ENCODE measurements at places on chromosomes 12 and 14. TPM values are rescaled to one million over a fixed set of nuclear protein-coding genes. Genes with fewer than 3 reads are reported as not detected.

DNA sequence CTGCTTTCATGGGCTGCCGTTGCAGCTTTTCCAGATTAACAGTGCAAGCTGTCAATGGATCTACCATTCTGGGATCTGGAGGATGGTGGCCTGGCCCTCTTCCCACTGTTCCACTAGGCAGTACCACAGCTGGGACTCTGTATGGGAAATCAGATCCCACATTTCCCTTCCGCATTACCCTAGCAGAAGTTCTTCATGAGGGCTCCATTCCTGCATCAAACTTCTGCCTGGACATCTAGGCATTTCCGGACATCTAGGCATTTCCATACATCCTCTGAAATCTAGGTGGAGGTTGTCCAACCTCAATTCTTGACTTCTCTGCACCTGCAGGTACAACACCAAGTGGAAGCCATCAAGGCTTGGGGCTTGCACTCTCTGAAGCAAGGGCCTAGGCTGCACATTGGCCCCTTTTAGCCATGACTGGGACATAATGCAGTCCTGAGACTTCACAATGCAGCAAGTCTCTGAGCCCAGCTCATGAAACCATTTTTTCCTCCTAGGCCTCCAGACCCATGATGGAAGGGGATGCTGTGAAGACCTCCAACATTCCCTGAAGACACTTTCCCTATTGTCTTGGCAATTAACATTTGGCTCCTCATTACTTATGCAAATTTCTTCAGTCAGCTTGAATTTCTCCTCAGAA is 863.3 kb downstream of the C12orf50 start:
- no peak for DNase-seq

DNA sequence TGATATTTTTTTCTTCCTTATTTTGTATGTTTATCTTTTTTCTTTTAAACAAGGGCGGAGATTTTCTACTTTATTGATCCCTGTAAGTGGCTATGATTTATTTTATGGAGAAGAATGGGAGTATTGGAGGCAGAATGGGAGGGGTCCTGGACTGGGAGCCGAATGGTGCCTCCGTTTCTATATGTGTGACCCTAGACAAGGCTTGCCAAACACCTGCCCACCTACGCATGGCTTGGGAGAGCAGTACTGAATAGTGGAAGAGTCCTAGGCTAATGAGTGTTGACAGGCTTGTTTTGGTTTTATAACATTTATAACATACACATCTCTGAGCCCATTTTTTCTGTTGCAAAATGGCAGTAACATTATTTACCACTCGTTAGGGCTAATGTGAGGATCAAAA is 29.0 kb downstream of the STK38L start:
- no peak for DNase-seq

DNA sequence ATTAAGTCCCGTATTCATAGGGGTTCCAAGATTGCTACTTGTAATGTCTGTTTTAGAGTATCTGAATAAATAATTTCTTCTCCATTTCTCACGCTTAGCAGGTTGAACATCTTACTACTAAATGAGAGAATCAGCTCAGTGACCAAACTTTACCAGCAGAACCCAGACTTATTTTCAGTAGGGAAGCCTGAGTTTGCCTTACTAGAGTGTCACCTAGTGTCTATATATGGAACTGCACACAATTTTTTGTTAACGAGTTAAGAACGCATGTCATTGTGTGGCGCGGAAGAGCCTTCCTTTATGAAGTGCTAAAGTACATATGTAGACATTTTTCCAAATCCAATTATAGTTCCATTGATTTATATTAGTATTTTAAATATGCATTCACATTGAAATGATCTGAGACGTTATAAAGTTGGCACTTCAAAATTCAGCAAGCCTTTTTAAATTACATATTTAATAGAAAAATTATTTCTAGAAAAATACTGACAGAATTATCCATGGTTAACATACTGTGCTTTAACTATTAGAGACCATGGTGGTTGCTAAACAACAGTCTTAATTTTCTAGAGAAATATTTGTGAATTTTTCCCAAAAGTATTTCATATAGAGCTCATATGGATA is 88.3 kb downstream of the RPS29 start:
- no peak for DNase-seq

DNA sequence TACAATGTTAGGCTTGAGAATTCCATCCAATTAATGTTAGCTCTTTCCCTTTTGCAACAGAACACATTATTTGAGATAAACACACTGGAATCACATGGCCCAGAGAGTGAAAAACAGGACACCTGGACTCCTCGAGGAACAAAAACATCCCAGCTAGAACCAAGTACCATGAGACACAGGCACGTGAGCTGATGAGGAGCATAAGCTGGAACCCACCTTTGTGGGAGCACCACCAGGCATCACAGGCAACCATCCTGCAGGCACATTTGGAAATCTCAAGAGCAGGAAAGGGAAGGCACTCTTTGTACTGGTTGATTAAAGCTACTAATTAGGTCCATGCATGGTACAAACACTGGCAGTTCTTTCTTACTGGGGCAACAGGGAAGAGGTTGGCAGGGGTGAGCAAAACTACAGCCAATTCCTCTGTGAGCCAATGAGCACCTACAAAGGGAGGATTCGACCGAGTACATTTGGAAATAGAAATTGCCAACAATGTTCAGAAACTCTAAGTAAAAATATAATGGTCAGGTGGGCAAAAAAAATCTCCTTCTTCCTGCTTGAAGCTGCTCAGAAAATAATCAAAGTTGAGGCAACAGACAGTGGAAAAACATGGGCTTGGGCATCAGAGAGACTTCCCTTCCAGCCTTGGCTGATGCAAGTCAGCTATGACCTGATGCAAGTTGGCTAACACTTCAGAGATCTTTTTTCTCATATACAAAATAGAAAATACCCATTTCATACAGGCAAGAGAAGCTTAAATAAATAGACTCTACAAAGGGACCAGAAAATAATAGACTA is 216.7 kb downstream of the NUAK1 start:
- no peak for DNase-seq

MAGOHB gene
- total RNA-seq = 28.3 TPM

GRCh38 chr12:101941306-101942249 is 64.2 kb downstream of the DRAM1 start:
- DNase-seq = no peak

- peak; percentile 45 for DNase-seq
These were observed 26.8 kb downstream of the FLVCR2 start for GRCh38 chr14:75604979-75605851.

DNA sequence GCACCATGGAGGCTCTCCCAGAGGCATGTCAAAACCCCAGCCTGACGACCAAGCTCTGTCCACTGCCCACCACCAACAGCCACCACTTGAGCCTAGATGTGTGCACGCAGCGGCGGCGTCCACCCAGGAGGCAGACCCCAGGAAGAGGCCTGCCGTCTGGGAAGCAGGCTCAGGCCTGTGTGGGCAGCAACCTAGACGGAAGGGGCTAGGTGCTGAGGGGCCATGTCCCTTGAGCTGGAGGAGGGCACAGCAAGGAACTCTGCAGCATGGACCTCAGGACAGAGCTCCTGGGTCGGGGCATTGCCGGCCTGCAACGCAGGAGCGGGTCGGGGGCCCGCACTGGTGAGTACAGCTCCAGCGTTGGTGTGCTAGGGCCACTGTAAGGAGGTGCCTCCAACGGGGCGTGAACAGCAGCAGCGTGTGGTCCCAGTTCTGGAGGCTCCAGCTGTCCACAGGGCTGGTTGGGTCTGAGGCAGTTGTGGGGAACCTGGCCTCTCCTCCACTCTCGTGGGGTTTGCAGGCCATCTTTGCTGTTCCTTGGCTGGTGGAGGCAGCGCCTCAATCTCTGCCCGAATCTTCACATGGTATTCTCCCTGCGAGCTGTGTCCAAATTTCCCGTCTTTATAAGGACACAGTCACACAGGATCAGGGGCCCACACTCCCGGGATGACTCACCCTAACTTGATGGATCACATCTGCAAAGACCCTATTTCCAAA is 20.5 kb downstream of the ZBTB42 start:
- DNase-seq = no peak

- no peak for DNase-seq
These were observed 677.4 kb upstream of the TMEM132C start for GRCh38 chr12:127589541-127589940.

GRCh38 chr14:24712909-24713308 is 78.9 kb upstream of the GZMB start:
- no peak for DNase-seq

GRCh38 chr12:52473768-52474167 is at the start of gene KRT6C:
Gene KRT6C, minus strand, starts transcription at chr12:52473805. Its CDS starts 68 bp downstream, at chr12:52473737.
- DNase-seq = no peak

- DNase-seq = no peak
These were observed 6.4 kb downstream of the GUCY2C start for GRCh38 chr12:14689996-14690395.

KRT71 gene
- total RNA-seq = not detected

MAP1LC3B2 gene
- not detected for total RNA-seq

LALBA gene
- not detected for total RNA-seq

- DNase-seq = no peak
These were observed 8.7 kb downstream of the SYNE3 start for GRCh38 chr14:95507701-95508103.

DLGAP5 gene
- total RNA-seq = 0.21 TPM

- no peak for DNase-seq
These were observed 61.4 kb upstream of the ELK3 start for GRCh38 chr12:96132819-96133218.

DNA sequence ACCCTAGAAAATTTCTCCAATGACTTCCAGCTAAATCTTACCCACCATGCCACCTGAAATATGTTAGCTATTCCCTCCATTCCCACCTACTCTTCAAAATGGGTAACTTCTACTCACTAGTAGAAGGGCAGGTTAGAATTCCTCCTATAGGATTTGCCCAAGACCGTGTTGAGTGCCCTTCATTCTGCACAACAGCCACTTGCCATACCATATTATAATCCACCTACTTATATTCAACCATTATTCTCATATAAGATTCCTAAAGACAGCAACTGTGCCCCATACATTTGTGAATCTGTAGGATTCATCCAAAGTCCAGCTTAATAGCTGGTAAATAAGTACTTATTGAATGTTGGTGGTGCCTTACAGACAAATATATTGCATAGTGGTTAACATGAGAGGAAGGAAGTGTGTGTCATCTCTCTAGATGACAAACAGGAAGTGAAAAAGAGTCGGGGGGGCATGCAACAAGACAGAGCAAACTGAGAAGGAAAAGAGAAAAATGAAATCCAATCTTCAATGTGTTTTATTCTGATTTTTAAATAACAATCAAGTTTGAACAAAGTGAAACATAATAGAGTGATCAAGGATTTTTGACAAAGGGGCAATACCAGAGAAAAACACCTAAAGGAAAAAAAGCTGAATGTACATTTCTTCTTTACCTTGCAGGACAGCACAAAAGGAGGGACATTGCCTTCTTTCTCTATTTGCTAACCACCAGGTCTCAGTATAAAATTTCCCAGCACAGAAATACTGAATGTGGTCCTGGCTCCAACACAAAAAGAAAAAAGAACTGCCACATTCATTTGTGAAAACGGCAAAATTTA is 389.3 kb upstream of the USP15 start:
- DNase-seq = no peak

DNA sequence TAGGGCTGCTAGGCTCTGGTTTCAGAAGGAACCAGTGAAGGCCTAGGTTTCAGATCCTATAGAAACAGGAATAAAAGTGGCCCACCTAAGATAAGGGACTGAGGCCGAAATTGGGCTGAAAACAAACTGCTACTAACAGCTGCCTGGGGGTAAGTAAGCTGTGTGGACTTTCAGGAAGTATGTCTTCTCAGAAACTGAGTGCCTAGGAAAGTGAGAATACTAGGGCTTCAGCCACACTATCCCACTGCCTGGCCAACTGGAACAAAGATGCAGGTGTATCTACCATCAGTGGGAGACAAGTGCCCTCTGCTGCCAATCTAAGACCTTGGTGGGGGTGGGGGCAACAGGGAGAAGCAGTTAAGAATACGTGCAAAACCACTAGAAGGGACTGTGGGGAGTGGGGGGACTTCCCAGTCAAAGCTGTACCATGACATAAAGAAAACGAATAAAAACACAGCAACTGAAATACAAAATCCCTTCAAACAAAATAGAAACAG is 82.5 kb downstream of the MED13L start:
- DNase-seq = no peak

- no peak for DNase-seq
These were observed 301.0 kb upstream of the MIS18BP1 start for GRCh38 chr14:45553981-45554380.
